ENCODE measurements at places on chromosomes 2 and 18.

GRCh38 chr2:164934401-164935117 lies 20.8 kb downstream of the SLC38A11 start:
- DNase-seq: no peak

DNA sequence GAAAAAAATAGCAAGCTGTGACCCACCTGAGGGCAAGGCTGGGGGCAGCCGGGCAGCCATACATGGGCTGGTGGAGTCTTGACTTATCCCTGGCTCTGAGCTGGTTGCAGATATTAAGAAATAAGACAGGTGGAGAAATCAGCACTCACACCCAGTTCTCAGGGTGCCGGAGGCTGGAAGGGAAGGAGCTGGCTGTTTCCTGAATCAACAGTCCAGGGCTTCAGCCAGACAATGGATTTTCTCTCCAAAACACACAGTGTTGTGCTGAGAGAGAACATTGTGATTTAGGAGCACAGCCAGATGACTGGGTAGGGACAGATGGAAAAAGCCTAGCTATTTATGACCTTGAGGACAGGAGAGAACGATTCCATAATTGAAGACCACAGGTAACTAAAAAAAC lies 208.8 kb downstream of the LDLRAD4 start:
- DNase-seq: no peak

DNA sequence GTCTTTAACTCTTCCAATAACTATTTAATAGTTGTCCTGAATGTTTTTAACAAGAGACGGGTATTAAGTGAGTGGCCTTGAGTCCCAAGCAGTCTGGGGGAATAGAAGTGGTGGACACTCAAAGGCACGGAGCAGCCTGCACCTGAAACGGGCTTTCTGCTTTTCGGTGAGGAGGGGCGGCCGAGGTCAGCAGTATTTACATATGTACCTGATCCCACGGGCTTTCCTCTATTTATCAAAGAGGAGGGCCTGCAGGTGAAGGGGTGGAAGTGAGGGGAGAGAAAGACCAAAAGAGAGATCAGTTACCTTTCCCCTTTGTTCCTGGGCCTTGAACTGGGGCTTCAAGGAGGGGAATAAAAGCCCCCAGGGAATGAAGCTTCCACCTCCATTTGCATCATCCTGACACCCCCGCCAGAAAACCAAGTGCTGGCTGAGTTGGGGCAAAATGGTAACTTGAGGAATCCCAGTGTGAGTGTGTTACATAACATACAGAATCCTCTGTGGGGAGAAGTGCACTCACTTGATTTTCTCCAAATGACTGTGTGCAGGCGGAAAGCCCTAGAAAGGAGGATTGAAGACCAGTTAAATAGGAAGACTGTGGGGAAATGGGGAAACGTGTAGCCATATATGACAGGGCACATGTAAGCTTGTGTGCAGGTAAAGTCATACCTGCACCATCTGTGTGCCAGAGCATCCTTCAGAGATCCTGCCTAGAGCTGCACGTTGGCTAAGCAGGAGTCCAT lies 12.4 kb downstream of the POU3F3 start:
- no peak for DNase-seq

DNA sequence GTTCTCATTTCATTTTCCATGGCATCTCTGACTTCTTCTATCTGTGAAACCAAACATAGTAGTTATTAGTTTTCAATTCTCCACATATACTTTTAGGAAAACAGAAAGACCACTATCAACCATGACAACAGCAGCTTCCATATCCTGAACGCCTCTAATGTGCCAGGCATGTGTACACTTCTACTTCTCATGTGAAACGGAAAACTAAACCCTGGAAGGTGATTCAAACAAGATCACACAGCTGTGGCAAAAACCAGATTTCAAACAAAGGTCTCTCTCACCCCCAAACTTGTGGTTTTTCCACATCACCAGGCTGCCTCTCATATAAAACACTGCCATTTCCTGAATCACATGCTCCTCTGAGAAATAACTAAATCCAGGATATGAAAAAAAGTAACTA lies 41.8 kb downstream of the PTCD3 start:
- DNase-seq: no peak

GRCh38 chr18:14930076-14930475 lies 182.1 kb downstream of the ANKRD30B start:
- DNase-seq: no peak

GRCh38 chr2:23668756-23669304 lies 258.1 kb downstream of the ATAD2B start:
- no peak for DNase-seq

GRCh38 chr18:71028285-71028762 lies 739.5 kb downstream of the SOCS6 start:
- DNase-seq: no peak

GRCh38 chr2:5449867-5450266 lies 242.3 kb upstream of the SOX11 start:
- DNase-seq: no peak

- DNase-seq: no peak
Observed at GRCh38 chr18:24270937-24271380, 126.7 kb downstream of the OSBPL1A start.

DNA sequence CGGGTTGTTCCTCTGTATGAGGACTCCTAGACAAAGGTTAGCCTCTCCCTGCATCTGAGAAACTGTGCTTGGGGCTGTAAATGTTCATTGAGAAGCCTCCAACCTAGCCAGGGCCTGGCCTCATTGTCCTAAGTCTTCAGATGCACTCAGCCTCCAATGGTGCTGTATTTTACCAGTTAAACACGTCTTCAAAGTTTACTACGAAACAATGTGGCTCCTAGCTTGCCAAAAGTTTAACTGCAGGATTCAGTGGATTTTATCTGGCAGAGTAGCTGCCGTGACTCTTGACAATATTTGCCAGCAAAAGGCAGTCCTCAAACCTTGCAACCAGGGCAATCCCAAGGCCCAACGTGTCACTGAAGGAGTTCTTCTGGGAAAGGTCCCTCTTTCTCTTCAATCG lies 1.1 kb downstream of the PID1 start:
- no peak for DNase-seq

DNA sequence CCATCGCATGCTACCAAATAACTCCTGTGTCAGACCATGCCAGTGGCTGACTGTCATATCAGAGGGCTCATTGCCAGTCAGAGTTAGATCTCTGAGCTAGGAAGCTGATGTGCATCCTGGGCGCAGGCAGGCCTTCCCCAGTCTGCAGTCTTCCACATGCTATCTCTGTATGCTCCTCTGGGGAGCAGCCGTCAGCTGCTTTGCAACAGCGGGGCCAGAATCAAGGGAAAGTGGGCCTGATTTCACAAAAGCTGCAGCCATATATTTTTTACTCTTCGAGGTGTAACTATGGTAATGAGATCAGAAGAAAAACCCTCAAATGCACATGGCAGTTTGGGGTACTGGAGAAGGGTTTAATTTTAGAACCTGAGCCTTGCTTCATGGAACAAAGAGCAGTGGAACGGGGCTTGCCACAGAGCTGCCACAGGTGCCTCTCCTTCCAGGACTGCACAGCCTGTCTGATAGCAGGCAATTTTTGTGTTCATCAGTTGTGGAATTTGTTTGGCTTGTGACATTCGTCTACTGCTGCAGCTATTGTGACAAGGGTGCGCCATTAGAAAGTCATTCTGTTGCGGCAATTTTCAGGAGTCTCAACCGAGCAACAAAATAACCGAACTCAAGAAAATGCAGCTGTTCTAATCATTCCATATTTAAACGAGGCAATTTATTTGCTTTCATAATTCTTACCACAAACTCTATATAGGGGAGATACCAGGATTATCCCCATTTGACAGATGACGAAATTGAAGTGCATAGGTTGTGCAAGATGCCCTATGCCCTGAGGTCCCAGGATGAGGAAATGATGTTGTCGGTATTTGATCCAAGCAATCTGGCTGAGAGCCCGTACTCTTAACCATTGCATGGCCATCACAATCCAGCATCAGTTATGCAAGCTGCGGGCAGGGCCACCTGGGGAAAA lies 109.6 kb upstream of the CYRIA start:
- no peak for DNase-seq

DNA sequence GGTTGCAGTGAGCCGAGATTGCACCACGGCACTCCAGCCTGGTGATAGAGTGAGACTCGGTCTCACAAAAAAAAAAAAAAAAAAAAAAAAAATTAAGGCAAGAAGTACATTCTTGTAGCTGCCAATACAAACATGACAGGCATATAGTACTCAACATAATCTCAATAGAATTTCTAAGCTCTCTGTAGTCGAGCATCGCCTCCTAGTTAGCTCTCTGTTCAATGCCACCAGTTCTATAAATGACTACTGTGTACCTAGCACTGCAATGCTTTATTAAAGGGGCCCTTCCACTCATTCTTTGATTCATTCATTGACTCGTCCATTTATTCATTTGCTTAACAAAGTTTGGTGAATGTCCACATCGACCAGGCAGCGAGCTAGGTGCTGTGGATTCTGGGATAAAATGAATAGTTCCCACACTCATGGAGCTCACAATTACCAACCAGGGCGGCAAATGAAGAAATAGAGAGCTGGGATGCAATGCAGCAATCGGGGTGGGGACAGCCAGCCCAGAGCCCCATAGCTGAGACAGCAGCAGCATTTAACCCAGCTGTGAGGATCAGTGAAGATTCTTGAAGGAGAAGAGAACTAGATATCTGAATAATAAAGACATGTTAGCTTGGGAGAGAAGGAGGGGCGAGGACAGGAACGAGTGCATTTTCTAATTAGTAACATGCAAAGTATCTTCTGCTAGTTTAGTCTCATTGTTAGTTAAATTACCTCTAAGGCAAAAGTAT lies 349.8 kb downstream of the LPIN1 start:
- DNase-seq: no peak

DNA sequence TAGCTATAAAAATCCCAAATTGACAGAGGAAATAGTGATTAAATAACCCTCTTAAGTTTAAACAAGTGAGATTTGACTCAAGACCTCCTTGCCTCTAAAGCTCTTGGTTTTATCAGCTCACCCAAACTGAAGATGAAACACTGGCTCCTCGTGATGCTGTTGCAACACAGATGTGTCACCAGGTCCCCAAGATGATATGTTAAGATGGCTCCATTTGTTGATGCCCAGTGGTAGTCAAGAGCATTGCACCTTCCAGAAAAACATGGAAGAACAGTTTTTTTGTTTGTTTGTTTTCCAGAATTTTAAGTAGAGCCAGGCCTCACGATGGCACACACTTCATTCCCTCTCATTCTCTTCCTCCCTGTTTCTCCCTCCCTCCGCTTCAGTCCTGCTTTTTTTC lies 399.8 kb downstream of the TXNL1 start:
- DNase-seq: no peak

GRCh38 chr2:25089605-25090315 lies 47.9 kb downstream of the EFR3B start:
- DNase-seq: no peak

GRCh38 chr18:37222354-37222998 lies 343.1 kb downstream of the CELF4 start:
- DNase-seq: no peak

GRCh38 chr18:48675352-48675761 lies 136.5 kb downstream of the CTIF start:
- peak; percentile 34 for DNase-seq

- DNase-seq: no peak
Observed at GRCh38 chr2:178234648-178235047, 40.3 kb downstream of the OSBPL6 start.

DNA sequence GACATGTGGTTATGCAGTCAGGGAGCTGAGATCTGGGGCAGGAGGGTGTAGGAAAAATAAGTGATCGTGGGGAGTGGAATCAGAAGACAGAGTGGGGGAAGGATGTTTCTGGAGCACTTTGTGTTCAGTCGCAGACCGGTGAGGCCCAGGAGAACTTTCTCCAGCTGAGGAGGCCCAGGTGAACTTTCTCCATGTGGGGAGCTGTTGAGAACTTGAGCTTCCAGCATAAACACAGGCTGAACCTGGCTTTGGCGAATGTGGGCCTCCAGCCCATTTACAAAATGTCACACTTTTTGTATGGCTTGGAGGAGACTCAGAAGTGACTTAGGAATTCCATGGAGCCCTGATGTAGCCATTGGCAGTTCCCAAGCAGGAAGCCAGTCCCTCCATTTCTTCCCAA lies 108.5 kb downstream of the VAPA start:
- DNase-seq: no peak

DNA sequence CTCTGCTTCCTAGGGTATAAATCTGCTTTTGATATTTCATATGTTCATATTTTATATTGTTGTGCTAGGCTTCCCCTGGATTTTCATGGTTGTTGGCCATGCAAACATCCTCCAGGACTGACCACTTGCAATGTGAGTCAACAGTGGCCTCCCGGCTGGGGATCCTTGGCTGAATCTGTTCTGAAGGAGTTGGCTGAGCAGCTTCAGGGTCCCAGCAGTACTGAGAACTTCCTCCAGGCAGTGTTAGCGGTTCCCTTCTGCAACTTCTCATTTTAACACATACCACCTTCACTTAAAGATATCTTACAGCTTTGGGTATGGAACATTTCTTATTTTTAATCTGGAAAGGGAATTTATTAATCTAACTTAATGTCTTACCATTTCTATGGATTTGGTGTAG lies 122.1 kb downstream of the DTNB start:
- DNase-seq: no peak

GRCh38 chr2:23520256-23520655 lies 135.3 kb downstream of the KLHL29 start:
- DNase-seq: no peak

DNA sequence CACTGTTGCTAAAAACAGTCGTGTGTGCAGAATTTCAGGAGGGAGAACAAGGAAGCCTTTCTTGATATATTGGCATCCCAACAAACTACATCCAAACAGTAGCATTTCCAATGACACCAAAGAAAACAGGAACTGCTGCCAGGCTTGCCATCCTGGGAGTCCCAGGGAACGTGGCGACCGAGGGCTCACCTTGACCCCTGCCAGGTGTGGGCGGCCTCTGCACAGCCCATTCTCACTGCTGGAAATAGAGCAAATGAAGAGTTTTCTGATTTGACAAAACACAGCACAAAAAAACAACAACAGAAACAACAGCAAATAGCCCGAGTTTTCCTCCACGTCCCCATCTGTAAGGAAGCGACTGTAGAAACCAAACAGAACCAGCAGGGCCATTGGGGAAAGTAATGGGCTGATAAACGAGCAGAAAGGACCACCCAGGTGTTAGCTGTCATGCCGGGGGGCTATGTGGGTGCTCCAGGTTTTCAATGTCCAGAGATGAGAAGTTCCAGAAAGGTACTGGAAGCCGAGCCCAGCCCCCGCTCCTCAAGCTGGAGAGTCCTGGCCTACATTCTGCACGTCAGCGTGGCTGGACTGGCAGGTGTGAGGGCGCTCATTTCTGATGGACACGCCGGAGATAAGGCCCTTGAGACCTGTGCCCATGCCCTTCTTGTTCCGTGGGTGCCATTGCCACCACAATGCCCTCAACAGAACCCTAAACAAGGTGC lies 80.8 kb downstream of the TWIST2 start:
- DNase-seq: no peak

DNA sequence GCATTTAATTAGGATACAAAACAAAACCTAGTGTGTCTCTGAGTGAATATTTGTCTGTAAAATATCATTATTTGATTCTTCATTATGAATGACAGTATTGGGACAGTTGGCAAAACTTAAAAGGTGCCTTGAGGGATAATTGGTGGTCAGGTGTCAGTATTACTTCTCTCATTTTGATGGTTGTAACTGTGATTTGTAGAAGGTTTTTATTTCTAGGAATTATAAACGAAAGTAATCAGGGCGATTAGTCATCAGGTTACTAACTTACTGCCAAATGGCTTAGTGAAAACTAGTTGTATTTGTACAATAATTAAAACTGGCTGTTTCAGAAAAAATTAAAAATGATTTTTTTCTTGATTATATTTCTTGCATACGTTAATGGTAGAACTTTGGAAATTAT lies 117.6 kb downstream of the BIRC6 start:
- no peak for DNase-seq

- no peak for DNase-seq
Observed at GRCh38 chr2:149873936-149874335, 286.4 kb upstream of the MMADHC start.
